ENCODE measurements at places on chromosomes 2 and 18.

DNA sequence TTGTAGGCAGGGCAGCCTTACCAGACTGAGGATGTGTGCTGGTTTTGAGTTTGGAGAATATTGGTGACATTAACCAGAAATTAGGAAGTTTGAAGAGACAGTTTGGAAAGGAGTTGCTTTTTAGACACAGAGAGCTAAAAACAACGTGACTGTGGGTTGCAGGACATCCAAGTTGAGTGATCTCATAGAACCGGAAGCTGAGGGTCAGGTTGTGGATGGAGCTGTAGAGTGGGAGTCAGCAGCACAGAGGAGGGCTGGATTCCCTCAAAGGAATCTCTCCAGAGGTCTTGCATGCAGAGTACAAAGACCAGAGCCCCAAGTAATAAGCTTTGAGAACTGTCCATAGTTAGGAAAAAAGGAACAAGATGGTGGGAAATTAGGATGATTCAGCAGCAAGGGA, 9.3 kb downstream of the MAPRE3 start:
- DNase-seq = no peak

- no peak for DNase-seq
These were observed 624.7 kb downstream of the TDRD15 start for GRCh38 chr2:21748501-21748900.

- DNase-seq = no peak
These were observed 4.5 kb upstream of the TMEM200C start for GRCh38 chr18:5899835-5900234.

GRCh38 chr2:176613323-176613987, 344.2 kb downstream of the MTX2 start:
- no peak for DNase-seq

DNA sequence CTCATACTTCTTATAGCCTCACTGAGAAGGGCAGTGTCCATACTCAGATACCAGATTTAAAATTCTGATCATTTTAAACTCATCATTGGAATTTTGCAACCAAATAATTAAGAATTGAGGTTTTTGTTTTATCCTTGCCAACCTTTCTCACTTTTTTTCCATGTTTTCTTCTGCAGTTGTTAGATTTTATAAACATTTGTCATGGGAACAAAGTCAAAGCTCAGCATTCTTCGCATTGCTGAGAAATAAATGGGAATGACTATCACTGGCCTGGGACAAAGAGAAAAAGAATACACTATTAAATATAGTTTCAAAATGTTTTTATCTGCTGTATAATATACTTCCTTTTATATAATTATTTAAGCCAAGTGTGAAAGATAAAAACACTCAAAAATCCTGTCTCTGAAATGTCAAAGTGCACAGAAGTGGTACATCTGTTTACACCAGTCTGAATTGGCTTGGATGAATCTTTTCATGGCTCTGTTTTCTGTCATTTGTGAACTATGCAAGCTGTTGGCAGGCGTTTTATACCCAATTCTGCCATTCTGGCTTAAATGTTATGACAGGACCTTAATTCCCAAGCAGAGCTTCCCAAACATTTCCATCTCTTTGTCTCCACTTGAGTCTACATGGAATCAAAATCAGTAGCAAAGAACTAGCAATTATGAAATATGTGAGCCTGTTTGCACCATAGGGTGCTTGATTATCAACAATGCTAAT, 249.3 kb upstream of the SYT4 start:
- DNase-seq = no peak

DNA sequence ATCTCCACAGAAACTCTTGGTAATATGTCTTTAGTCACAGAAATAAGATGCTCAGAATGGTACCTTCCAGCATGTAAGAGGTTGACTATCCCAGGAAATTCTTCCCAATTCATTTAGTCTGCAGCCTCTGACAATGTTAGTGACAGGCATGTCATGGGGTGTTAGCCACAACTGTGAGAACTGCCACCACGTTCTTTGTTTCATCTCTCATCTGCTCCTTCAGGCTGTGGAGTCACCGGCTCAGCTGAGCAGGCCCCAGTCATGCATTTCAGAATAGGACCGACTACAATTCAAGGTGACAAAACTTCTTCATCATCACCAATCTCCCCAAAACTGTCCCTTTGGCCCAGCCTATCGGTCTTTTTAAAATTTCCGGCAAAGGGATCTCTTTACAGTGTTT, 167.5 kb downstream of the AKAIN1 start:
- no peak for DNase-seq

DNA sequence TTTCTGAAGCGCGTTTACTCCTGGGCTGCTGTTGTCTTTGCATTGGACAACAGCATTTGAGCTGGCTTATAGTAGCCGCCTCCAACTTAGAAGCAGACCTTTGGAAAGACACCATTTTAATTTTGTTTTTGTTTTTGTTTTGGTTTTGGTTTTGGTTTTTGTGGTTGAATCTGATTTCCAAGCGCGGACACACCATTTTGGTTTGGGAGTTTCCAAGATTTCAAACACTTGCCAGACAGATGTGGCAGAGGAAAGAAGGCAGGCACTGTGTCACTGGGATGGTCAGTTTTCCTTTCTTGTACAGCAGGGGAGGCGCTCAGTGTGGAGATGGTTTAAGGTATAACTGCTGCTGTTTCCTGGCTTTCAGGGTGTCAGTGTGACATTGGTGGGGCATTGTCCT, 126.8 kb downstream of the LAMA3 start:
- DNase-seq = no peak

- no peak for DNase-seq
These were observed 14.3 kb downstream of the KCNK3 start for GRCh38 chr2:26706616-26707473.

DNA sequence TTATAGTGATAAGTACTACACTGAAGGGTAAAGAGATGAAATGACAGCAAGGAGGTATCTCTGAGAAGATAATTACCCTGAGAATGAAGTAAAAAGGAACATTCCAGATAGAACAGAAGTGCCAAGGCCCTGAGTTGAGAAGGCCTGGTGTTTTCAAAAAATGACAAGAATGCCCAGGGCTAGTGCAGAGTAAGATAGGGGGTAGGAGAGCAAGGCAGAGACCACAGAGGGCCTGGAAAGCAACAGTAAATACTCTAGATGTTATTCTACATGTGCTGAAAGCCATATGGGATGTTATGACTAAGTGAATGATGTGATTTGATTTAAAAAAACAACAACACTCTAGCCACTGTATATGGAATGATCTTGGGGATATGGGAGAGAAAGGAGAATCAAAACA, 52.3 kb downstream of the BAZ2B start:
- no peak for DNase-seq

DNA sequence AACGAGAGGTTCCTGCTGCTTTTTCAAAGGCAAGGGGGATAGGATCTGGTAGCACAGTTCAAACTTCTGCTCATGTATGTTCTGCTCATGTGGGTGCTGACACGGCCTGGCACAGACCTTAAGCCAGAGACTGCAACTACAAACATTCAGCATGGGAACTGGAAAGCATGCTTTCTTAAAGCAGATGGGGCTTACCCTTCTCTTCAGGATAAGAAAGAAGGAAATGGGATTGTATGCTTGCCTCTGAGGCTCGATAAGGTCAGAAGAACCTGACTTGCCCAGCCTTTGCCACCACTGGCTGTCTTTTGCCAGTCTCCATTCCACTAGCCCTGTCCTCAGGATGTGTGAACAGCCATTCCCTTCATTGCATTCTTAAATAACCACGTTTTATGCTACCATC, 10.7 kb downstream of the DOCK10 start:
- no peak for DNase-seq

DNA sequence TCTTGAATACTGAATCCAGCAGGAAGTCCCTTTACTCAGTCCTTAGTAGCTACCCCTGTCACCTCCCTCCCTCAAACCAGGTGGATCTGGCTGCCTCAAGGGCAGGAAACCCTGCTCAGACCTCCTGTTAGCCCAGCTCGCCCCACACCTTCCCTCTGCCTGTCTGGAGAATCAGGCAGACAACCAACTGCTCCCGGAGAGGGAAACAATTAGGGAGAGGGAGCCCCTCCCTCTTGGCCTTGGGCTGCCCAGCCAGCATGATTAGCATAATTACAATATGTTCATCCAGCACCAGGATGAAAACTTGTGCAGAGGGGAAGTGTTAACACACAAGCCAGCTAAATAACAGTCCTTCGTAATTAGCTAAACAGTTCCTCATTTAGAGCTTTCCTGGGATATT, 185.5 kb downstream of the C1D start:
- DNase-seq = no peak

DNA sequence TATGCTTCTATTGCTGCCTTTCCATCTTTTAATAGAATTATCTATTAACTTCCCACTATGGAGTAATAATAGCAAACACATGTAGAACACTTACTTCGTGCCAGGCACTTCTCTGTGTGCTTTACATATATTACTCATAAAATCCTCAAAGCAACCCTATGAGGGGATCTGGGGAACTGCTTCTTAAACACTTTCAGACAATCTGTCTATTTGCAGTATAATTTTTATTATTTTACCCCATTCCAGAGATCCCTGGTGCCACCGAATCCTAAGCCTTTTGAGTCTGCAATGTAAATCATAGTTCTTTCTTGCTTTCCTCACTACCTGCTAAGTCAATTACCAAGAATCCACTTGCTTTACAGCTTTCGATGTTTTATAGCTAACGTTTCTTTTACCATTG, 25.6 kb upstream of the GCFC2 start:
- DNase-seq = no peak

DNA sequence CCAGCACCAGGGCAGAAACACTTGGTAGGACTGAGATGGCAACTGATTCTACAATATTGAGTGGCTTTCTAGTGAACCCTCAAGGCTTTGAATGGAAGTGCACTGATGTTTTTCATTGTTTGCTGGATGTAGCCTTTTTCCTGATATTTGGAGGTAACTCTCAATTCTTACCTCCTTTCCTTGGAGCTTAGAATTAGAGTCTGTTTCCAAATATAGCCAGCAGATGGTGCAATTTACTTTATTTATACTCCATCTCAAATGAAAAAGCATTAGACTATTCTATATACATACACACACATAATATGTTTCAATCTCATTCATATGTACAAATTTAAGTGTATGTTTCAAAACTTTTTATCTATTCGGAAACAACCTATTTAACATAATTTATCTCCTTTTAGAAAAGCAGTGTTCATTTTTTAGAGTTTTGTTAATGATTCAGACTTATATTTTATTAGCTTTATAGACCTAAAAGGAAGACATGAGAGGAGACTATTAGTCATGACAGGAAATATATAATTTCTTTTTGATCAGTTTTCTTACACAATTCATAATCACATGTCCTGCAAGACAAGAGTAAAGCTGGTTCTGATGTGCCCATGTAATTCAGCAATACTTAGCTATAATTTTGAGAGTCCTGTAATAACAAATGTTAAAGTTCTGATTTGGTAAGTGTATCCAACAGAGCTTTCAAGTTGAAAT, 124.8 kb downstream of the NUP35 start:
- DNase-seq = no peak

DNA sequence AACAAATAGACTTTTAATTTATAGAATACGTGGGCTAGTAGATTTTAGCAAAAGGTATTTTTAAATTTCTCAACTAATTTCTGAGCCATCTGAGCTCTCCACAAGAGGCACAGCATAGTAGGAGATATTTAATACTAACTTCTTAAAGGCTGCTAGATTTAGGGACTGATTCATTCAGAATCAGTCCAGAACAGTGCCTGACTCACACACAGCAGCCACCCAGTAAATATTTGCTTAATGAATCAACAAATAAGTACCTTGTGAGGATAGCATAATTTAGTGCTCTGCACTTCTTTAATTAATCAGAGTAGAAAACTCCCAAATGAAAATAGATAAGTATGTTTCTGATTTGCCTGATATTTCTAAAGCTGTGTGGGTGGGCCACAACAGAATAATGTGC, 35.6 kb upstream of the SYT4 start:
- DNase-seq = no peak

- DNase-seq = no peak
These were observed 914 bp upstream of the IWS1 start for GRCh38 chr2:127527001-127527804.

DNA sequence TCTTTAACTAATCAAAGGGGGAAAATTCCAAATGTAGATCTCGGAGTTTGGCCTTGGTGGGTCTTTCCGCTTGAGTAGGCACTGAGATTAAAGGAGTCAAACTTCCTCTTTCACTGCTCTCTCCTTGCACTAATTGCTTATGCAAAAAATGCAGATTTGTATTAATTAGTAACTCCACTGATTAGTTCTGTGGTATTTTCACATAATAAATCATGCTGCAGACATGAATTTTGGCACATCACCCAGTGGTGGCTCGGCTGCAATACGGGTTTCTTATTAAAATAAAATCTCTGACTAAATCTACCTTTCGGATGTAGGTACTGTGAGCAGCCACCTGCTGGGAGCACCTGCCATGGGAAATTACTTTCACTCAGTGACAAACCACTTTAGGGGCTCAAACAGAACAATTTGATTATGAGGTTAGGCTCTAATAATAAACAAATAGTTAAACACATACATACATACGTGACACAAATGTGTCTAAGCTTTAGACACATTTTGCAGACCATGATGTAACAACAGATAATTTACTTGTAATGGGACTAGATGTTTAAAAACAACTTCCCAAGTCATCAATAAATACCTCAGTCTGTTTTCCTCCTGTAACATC, 6.4 kb upstream of the NEUROD1 start:
- DNase-seq = no peak

GRCh38 chr2:239266434-239266766, 134.4 kb downstream of the HDAC4 start:
- DNase-seq = no peak

DNA sequence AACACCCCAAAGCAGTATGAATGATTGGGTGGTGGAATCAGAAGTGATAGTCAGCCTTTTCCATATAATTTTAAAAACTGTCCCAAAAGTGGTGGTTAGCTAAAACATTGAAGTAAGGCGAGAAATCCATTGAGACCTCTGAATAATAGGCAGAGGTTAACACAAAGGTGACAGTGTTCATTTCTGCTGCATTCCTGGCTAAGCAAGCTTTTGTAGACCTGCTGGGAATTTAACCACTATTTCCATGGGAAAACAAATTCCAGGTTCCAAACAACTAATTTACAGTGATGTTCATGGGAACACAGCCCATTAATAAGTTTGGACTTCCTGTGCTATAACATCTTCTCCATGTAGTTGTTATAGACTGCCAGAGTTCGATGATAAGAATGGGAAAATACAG, 6.3 kb upstream of the INO80D start:
- no peak for DNase-seq

DNA sequence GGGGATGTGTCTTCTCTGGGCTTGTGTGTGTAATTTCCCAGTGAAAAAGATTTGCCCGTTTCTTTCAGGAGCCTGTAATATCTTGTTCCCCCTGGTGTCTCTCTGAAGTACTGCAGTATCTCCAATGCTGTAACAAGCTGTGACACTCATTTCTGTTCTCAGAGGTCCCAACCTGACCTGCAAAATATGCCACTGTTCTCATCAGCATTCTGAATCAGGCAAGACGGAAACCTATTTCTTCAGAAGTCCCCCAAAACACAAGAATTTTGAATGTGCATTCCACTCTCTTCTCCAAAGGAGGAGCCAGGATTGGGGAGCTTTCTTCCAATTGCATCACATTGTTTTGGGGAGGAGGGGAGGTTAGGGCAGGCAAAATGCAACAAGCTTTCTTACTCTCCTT, 77.0 kb upstream of the CNGA3 start:
- DNase-seq = no peak

All from stimulated activated CD4-positive, alpha-beta T cell treated with anti-CD3 and anti-CD28 coated beads, Interleukin-1b, Interleukin-23, amount 100 ng/mL, for 24 hours (primary cell).